Cardiac fibroblast (primary cell): ENCODE measurements at places on chromosomes 6 and 20.

GRCh38 chr6:89161326-89162046, 15.6 kb downstream of the PM20D2 start:
- DNase-seq = peak; percentile 13

DNA sequence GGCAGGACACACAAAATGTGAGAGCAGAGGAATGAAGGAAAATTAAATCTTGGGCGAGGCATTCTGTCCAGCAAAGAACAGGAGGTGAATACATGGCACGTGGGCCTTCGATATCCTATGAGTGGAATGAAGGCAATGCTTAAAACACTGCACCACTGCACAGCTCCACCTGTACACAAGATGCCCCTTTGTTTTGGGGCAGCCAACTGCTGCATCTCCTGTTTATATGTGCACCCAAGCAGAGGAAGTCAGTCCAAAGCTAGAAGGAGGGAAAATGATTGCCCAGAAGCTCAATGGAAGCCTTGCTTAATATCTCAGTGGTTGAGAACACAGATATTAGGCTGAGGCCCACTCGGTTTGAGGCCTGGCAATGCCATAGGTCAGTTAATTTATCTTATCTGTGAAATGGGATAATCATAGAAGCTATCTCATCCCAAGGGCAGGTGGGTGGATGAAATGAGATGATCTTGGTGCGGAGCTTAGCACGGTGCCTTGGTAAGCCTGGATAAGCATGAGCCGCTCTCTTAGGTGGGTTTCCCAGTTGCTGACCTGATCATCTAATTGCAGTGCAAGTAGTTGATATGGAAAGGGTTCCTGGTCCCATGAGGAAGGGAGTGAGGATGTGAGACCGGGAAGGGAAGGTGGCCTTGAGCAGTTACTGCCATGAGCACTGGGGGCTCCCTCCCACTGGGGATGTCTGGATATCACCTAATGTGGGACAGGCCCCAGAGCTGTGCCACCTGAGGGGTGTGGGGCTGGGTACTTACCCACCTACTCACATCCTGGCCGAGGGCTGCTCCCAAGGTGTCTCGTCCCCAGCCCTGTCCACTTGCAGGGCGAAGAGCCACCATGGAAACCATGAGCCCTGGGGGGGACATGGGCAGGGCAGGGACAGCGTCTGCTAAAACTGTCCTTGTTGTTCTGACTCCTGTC, 9.9 kb downstream of the BANF2 start:
- DNase-seq = no peak

- DNase-seq = no peak
These were observed 116.6 kb downstream of the JARID2 start for GRCh38 chr6:15362274-15363160.

- no peak for DNase-seq
These were observed 453.8 kb downstream of the RFPL4B start for GRCh38 chr6:112800916-112801315.

DNA sequence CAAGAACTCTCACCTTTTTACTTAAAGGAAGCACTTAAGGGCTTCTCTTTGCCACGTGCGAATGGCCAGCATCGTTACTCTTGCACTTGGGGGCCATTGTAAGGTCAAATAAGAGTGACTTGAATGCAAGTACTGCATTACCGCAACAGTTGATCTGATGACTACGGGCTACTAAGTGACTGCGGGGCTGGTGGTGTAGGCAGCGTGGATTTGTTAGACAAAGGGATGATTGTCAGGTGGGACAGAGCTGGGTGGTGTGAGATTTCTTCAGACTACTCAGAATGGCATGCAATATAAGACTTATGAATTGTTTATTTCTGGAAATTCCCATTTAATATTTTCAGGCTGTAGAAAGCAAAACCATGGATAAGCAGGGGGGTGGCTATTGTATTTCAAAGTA, 199.7 kb upstream of the UST start:
- DNase-seq = no peak

GRCh38 chr6:29943053-29943966, 978 bp downstream of the HLA-A start:
- DNase-seq = no peak

GRCh38 chr6:41781366-41781730, 766 bp downstream of the PRICKLE4 start:
- no peak for DNase-seq

DNA sequence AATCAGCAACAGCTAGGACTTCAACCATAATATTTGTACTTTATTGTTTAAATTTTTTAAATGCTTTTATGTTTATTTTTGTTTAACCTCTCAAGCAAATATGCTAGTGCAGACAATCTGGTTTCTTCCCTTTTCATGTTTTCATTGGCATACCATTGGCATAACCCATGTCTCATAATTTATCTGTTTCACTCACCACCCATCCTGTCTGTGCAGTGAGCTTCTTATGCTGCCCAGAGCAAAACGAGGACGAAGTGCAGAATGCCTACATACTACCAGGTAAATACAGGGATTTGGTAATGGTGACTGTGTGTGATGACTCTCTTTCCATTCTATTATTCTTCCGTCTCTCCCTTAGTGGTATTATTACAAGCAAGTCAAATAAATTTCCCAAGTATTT, 361.4 kb upstream of the KCNQ5 start:
- peak; percentile 38 for DNase-seq

DNA sequence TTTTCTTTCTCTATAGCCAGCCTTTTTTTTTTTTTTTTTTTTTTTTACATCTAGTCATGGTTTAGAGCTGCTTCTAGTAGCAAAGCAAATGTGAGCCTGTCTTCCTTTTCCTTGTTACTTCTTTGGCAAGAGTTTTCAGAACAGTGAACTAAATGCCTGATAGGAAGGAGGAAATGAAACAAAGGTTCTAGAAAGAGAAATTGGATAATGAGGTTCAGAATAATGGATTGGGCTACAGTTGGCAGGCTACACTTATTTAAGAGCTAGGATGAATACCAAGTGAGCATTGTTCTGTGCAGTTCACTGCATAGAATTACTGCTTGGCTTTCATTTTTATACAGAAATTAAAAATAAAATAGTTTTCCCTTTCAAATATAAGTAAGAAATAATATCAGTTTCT, 78.6 kb downstream of the HIVEP1 start:
- peak; percentile 37 for DNase-seq

DNA sequence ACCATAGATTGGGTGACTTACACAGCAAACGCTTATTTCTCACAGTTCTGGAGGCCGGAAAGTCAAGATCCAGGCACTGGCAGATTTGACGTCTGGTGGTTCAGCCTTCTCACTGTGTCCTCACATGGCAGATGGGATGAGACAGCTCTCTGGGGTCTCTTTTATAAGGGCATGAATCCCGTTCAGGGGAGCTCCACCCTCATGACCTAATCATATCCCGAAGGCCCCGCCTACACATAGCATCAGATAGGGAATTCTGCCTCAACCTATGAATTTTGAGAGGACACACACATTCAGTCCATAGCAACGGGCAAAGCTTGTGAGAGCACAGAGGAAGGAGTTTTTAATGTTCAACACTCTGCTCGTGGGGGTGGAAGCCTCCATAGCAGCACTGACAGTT, 27.5 kb downstream of the DAAM2 start:
- DNase-seq = no peak

GRCh38 chr6:37877373-37878149, 58.0 kb downstream of the ZFAND3 start:
- DNase-seq = no peak

GRCh38 chr20:49270177-49270576, 7.7 kb downstream of the ZNFX1 start:
- peak; percentile 55 for DNase-seq

GRCh38 chr6:127581576-127581975, 4.6 kb downstream of the C6orf58 start:
- DNase-seq = no peak

GRCh38 chr6:20632696-20633095, 98.4 kb downstream of the CDKAL1 start:
- DNase-seq = no peak

DNA sequence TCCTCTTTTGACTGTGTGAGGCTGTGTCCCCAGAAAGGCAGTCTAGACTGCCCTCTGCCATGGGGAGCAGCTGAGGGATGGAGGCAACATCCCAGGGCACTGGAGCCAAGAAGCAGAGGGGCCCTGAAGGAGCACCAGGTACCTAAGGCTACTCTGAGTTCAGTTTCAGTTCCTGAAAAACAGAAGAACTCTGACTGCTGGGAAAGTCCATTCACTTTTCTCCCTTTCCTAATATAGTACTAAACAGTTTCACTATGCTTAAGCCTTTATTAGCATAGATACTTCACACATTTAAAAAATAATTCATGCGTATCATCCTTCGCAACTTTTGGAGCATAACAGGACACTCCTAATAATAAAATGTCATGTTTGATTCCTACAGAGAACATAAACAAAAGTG, 130.0 kb downstream of the FOXC1 start:
- no peak for DNase-seq

DNA sequence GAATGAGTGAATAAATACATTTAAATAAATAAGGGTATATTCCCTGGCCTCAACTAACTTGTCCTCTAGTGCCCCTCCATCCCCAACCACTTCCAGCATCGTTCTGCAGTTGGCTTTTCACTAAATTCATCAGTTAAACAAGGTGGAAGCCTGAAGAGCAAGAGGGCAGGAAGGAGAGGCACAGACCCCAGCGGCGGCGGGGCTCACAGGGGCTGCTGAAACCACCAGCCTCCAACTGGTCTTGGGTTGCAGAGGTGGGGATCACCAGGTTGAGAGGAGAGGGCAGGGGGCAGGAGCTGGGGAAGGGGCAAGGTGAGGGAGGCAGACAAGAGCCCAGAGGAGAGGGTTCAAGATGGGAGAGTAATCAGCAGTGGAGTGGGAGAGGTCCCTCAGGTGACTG, 27.1 kb downstream of the KCNK5 start:
- DNase-seq = no peak

DNA sequence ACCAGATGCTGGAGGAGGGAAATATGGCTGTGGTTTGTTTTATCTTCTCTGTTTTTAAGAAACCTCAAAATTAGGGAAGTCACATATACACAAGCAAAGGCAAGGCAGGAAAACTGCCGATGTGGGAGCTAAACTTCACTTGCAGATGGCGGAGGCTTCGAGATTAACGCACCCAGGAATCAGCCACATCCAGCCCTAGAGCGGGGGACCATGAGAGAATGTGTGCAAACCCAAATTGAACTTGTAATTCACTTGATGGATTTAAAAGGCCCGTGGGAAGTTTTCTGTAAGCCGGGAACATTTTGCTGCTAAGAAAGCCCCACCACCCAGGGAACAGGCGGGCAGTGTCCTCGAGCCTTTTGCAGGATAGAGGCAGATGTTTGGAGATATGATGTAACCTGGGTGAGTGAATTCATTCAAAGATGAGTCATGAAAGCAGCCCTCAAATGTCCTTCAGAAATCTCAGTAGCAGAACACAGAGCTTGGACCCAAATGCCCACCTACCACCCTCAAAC, 39.9 kb downstream of the PREX1 start:
- peak; percentile 74 for DNase-seq

GRCh38 chr6:117781550-117781949, 106.3 kb downstream of the NUS1 start:
- DNase-seq = no peak

- no peak for DNase-seq
These were observed 218.8 kb downstream of the TAF4 start for GRCh38 chr20:61846741-61847419.

DNA sequence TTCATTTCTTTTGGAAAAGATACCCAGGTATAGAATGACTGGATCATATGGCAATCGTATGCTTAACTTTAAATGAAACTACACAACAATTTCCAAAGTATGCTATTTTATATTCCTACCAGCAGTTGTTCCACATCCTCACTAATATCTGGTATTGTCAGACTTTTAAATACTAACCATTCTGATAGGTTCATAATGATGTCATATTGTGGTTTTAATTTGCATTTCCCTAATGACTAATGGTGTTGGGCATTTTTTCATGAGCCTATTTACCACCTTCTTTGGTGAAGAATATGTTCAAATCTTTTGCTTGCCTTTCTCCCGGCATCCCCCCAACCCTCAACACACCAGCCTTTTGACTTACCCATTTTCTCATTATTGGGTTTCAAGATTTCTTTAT, 96.2 kb upstream of the HMGN3 start:
- DNase-seq = no peak

- peak; percentile 76 for DNase-seq
These were observed 23.2 kb downstream of the RBCK1 start for GRCh38 chr20:431012-431904.

DNA sequence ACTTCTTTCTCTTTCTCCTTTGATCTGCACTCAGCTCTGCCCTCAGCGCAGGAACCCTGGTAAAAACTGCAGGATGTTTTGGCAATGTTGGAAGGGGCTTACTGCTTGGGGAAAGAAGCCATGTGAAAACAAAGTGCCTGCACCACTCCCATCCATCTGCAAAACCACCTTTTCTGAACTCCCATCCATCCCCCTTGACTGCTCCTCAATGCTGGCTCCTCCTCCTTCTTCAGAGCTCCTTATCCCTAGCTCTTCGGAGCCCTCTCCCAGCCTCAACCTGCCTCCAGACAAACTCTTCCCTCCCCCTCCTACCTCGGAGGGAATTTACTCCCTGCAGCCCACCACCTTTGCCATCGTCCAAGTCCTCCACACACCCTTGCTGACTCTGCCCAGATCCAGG, 4.2 kb upstream of the ZBTB12 start:
- DNase-seq = no peak

DNA sequence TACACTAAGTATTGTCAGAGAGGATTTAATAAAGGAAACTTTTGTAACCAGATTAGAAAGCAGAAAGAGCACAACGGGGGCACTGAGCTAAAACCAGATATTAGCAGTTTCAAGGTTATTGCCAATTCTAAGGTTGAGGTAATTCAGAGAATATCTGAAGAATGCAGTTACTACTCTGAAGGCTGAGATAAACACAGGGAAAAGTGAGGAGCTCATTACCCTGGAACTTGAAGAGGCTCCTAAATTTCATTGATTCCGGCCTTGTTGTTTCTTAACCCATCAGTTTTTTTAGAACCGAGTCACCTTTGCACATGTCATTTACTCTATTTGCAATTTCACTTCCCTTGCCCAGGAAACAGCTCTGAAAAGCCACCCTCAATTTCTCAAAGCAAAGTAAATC, 72.4 kb upstream of the BTBD3 start:
- DNase-seq = no peak

DNA sequence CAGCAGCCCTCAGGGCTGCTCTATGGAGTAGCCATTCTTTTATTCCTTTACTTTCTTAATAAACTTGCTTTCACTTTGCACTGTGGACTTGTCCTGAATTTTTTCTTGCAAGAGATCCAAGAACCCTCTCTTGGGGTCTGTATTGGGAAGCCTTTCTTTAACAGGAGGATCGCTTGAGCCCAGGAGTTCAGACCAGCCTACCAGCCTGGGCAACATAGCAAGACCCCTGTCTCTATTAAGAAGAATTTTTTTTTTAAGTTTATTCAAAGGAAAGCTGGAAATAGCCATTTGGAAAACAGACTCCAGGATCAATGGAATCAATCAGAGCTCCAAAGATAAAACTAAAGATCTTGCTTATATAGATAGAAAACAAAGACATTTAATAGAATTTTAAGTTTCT, 29.1 kb downstream of the OR2B2 start:
- DNase-seq = no peak

GRCh38 chr6:124040655-124041054, 237.0 kb downstream of the NKAIN2 start:
- DNase-seq = no peak

DNA sequence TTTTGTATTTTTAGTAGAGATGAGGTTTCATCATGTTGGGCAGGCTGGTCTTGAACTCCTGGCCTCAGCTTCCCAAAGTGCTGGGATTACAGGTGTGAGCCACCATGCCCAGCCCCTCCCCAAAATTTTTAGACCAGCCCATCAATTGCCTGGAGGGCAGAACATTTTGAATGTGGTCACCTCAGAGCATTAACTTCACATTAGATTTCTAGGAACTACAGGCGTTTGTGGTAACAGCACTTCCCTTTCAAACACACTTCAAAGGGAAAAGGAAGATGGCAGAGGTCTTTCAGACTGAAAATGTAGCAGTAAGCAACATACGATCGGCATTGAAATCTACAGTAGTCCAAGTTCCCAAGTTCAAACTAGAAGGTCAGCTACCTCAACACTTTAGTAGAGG, 12.3 kb upstream of the SLA2 start:
- DNase-seq = no peak
